ENCODE measurements at places on chromosomes 5 and 9.

GRCh38 chr5:55305345-55305744 lies 2.1 kb downstream of the DHX29 start:
- no peak for DNase-seq

DNA sequence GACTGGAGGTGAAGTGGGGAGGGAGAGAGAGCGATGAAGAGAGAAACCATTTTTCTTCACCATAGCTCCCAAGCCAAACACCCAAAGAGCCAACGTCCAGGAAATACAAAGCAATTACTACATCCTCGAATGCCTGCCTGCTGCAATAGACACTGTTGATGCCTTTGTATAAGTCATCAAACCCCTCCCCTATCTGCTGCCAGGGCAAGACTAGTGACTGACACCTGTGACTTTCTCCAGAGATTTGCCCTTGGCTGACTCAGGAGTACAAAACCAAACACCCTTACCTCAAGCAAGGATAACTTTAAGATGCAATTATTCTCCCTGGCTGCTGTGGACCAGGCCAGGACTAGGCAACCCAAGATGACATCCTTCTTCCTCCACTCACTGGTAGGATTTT lies 81.8 kb upstream of the RASA1 start:
- DNase-seq: no peak

DNA sequence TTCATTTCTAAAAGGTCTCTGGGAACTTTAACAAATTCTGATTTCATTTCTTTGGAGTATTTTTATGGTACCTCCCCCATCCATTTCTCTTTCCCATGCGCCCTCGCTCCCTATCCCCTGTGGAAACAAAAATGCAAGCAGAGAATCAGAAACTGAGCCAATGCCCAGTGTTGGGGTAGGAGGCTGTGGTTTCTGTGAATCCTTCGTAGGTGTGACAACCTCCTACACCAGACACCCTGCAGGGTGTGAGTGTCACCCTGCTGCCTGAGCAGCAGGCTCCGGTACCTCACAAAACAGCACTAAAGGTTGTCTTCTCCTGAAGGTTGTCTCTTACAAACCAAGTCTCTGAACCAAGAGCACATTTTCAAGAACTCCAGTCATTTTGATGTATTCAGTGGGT lies 103.8 kb upstream of the CTSL start:
- DNase-seq: no peak

- DNase-seq: no peak
These were observed 4.6 kb downstream of the AP3B1 start for GRCh38 chr5:78289911-78290310.

DNA sequence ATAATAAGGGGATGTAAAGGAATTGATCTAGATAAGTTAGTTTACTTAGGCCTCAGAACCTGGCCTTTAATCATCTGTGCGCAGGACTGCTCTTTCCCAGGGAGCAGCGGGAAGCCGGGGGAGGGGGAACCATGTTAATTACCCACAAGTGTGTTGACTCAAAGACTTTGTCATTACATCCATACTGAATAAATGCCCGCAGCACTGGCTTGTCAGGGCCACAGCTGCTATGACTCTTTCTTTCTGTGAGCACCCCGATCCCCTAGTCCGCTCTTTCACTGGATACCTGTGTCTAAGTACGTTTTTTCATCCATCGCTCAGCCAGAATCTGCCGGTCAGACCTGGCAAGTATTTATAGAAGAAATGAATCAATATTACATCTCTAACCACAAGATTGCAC lies 249.3 kb upstream of the DMRT1 start:
- no peak for DNase-seq

DNA sequence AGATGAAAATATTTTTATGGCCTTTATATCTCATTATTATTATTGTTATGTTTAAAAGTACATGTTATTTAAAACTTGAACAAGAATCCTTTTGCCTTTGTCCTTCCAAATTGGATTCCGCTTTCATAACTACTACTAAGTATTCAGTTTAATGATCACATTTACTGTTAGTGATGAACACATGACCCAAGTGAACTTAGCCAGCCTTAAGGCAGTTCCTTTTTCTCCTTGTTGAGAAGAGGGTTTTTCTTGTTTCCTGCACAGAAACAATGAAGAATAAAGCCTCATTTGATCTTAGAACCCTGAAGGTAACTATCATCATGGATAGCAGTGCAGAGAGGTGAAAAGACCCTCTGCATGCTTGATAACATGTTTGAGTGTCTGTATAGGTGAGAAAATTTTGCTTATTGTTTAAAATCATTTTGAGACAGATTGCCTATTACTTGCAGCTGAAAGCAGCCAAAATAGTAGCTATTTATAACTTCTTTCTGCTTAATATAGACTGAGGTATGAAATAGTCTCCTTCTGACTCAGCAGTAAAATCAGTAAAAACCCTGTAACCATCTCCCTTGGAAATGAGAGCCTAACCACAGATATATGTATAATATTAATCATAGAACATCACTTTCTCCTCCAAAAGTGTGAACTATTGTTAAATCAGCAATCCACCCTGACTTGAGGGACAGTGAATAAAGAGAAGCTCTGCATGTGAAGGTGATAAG lies 266.2 kb downstream of the SPATA31D1 start:
- DNase-seq: no peak

Measured in psoas muscle (tissue), 8 donors.